Activated naive CD8-positive, alpha-beta T cell treated with anti-CD3 and anti-CD28 coated beads, Interleukin-2, amount 10 ng/mL, durations not matched to agents 7 days and 5 days (primary cell): ENCODE measurements at places on chromosomes 12 and 14. TPM values are rescaled to one million over a fixed set of nuclear protein-coding genes. Genes with fewer than 3 reads are reported as not detected.
A peak's percentile ranks its signal among the peaks of the same experiment; 100 is the strongest.

PYGL gene
- total RNA-seq = 0.51 TPM

ANO6 gene
- total RNA-seq = 24.4 TPM

MANSC1 gene
- total RNA-seq = not detected

RAPGEF3 gene
- 1.1 TPM for total RNA-seq

GRCh38 chr12:107385509-107385908 is 292.2 kb upstream of the CRY1 start:
- DNase-seq = no peak
- H3K4me3 ChIP-seq = no peak overlapping the region
- H3K36me3 ChIP-seq = peaks cover 16% of the 10 kb centered on the region
- no peaks in the 10 kb centered on the region for H3K27me3 ChIP-seq

DNA sequence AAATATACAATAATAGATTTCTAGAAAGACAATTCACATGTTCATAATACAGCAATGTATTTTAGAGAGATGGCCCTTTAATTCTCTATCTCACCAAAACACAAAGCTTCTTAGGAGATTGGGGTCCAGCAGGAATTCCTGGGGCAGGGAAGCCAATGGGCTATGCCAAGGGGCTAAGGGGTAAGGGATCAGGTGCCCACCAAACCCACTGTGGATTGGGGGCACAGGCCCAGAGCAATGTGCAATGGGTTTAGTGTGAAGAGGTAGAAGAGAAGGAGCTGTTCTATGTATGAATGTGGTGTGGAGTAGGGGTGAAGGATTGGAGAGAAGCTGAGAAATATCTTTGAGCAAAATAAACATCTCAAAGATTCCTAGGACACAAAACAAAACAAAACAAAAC is 2.6 kb downstream of the HOXC13 start:
- H3K27ac ChIP-seq = no peak overlapping the region
- peaks cover 2% of the 10 kb centered on the region for H3K4me1 ChIP-seq
- H3K4me3 ChIP-seq = no peak overlapping the region
- no peak for DNase-seq
- H3K27me3 ChIP-seq = peaks cover 89% of the 10 kb centered on the region

- H3K27ac ChIP-seq = no peak overlapping the region
- H3K36me3 ChIP-seq = no peaks in the 10 kb centered on the region
- DNase-seq = no peak
- no peak overlapping the region for H3K4me3 ChIP-seq
- no peaks in the 10 kb centered on the region for H3K4me1 ChIP-seq
These were observed 1192.8 kb upstream of the TMEM132C start for GRCh38 chr12:127074161-127074560.

- peaks cover 28% of the 10 kb centered on the region for H3K4me1 ChIP-seq
- DNase-seq = no peak
- H3K4me3 ChIP-seq = no peak overlapping the region
- peaks cover 19% of the 10 kb centered on the region for H3K36me3 ChIP-seq
- no peaks in the 10 kb centered on the region for H3K27me3 ChIP-seq
These were observed 36.2 kb downstream of the SYNE3 start for GRCh38 chr14:95480109-95480886.

DNA sequence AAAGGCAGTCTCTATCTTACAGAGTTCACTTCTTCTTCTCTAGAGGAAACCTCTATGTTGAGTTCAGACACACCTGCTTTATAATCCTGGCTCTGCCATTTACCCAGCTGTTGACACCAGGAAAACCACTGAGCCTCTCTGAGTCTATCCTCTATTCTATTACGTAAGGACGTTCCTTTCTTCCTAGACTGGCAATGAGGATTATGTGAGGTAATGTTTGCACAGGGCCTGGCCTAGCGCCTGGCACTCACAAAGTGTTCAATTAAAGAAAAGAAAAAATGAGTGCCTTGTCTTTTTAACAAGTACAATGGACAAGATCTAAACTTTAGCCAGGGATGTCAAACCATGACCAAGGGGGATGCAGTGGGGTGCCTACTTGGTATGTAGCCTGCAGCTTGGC is 641.9 kb upstream of the TBX3 start:
- no peak for DNase-seq
- no peaks in the 10 kb centered on the region for H3K4me1 ChIP-seq
- no peaks in the 10 kb centered on the region for H3K36me3 ChIP-seq
- H3K4me3 ChIP-seq = no peak overlapping the region
- H3K27me3 ChIP-seq = no peaks in the 10 kb centered on the region
- no peak overlapping the region for H3K27ac ChIP-seq

- no peak overlapping the region for H3K4me3 ChIP-seq
- no peak for DNase-seq
- H3K4me1 ChIP-seq = peaks cover 25% of the 10 kb centered on the region
- H3K27me3 ChIP-seq = peaks cover 8% of the 10 kb centered on the region
These were observed 277.7 kb downstream of the VRK1 start for GRCh38 chr14:97074856-97075255.

DNA sequence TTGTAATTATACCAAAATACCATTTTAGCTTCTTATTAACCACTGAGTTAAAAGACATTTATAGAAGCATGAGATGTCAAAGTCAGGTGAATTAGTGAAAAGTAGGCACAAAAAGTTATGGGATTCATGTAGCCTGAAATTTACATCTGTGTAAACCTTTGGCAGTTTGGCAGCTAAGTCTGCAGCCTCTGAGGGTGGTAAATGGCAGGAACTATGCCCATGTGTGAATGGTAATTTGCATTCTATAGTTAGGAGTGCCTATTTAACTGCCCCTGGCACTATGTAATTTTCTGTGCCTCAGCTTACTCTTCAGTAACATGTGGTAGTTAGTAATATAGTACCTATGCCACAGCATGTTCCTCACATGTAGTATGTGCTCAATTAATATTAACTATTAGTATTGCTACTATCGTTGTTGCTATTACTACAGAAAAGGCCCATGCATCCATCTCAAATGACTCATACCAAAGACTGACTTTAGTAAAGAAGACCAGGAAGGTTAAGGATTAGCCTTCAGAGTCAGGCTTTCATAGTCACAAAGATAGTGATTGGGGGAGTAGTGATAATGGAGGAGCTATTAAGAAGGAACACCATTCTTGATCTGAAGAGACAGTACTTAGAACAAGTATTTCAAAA is 258.7 kb upstream of the BTG1 start:
- peaks cover 63% of the 10 kb centered on the region for H3K4me1 ChIP-seq
- peaks cover 11% of the 10 kb centered on the region for H3K36me3 ChIP-seq
- H3K27ac ChIP-seq = peak overlapping the region; percentile 93
- no peak for DNase-seq
- H3K4me3 ChIP-seq = peak overlapping the region; percentile 73

- H3K36me3 ChIP-seq = no peaks in the 10 kb centered on the region
- H3K27me3 ChIP-seq = peaks cover 7% of the 10 kb centered on the region
- H3K4me1 ChIP-seq = no peaks in the 10 kb centered on the region
- DNase-seq = no peak
These were observed 584 bp downstream of the ACSM4 start for GRCh38 chr12:7304456-7304855.

- no peaks in the 10 kb centered on the region for H3K36me3 ChIP-seq
- no peak overlapping the region for H3K4me3 ChIP-seq
- no peaks in the 10 kb centered on the region for H3K4me1 ChIP-seq
- no peak overlapping the region for H3K27ac ChIP-seq
- H3K27me3 ChIP-seq = no peaks in the 10 kb centered on the region
These were observed 29.4 kb downstream of the ANO4 start for GRCh38 chr12:100823963-100824362.

DNA sequence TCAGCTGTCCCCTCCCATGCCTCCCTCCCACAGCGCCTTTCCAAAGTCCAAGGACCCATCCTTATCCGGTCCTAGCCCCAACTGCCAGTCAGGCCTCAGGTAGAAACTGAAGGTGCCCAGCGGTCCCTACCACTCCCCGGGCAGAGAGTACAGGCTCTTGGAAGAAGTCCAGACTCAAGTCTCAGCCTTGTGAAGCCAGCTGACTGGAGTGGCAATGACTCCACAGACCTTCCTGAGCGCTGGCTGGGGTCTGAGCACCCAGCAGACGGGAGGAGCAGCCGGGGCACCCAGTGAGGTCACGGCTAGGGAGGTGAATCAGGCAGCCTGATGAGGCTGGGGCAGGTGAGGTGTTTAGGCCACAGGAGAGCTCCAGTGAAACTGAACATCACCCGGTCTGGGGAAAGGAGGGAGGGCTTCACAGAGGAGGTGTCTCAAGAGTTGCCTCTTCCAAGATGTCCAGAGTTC is 60.0 kb downstream of the ITPK1 start:
- no peak overlapping the region for H3K4me3 ChIP-seq
- no peak overlapping the region for H3K27ac ChIP-seq
- no peaks in the 10 kb centered on the region for H3K27me3 ChIP-seq
- no peak for DNase-seq
- H3K4me1 ChIP-seq = peaks cover 20% of the 10 kb centered on the region
- H3K36me3 ChIP-seq = peaks cover 5% of the 10 kb centered on the region

- H3K4me1 ChIP-seq = no peaks in the 10 kb centered on the region
- no peaks in the 10 kb centered on the region for H3K27me3 ChIP-seq
These were observed 59.2 kb downstream of the IFT81 start for GRCh38 chr12:110183386-110183785.

- H3K27ac ChIP-seq = no peak overlapping the region
- no peaks in the 10 kb centered on the region for H3K36me3 ChIP-seq
- no peak for DNase-seq
- H3K27me3 ChIP-seq = no peaks in the 10 kb centered on the region
These were observed 1153.1 kb upstream of the USP15 start for GRCh38 chr12:61107118-61107517.

- peaks cover 25% of the 10 kb centered on the region for H3K36me3 ChIP-seq
- no peak overlapping the region for H3K4me3 ChIP-seq
- no peaks in the 10 kb centered on the region for H3K27me3 ChIP-seq
- no peak overlapping the region for H3K27ac ChIP-seq
These were observed 23.3 kb upstream of the GYS2 start for GRCh38 chr12:21627924-21628323.
